ENCODE measurements at places on chromosomes 7 and 10.

DNA sequence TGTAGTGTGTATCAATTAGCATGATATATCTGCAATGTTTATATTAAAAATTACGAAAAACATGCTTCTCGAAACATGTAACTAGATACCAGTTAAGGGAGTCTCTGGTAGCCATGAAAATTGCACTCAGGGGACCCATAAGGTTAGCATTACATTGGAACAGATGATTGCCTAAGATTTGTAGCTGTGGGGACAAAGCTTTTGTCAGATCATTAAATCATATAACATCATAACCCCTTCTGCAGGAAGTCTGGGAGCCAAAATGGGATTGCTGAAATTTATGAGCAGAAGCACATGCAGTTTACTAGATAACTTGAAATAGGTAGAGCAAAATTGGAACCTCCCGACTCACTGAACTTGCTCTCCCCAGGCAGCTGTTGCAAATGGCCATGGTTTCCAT is 235.0 kb upstream of the IGFBP3 start:
- DNase-seq = no peak

DNA sequence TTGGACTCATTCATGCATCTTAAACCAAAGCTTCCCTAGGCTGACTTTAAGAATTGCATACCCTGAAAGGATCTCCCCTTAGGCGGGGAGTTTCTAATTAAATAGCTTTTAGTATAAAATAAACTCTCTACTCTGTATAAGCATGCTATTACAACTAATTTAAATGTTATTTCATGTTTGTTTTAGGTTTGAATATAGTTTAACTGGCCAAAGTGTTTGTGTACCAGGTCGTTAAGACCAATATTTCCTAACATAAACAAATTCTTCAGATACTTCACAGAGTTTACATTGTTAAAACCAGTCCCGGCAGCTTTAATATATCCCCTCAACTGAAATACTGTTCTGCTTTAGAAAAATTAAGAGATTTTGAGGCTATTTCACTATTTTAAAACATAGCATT is 2.3 kb downstream of the GLI3 start:
- no peak for DNase-seq

GRCh38 chr10:102997998-102998397 is 79.9 kb downstream of the CNNM2 start:
- DNase-seq = no peak

- DNase-seq = no peak
These were observed 7.0 kb downstream of the MXI1 start for GRCh38 chr10:110214371-110214826.

- DNase-seq = no peak
These were observed 235.1 kb upstream of the CXCL12 start for GRCh38 chr10:44619975-44620374.

DNA sequence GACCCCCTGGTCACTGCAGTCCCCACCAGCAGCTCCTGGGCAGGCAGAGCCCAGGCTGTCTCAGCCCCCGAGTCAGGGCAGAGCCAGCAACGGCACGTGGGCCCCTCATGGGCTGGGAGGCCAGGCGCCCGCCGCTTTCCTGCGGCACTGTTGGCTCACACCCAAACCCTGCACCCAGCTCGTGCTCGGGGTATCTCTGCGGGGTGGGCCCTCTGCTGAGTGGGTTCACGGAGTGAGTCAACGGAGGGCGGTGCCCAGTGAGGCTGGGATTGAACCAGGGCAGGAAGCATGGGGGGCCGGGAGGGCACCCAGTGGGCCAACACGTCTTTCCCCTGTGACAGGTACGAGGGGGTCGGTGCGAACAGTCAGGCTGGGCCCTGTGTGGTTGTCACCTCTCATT is 28.9 kb downstream of the ADAP1 start:
- DNase-seq = no peak

- DNase-seq = no peak
These were observed 156.1 kb upstream of the CTBP2 start for GRCh38 chr10:125316436-125316835.

- DNase-seq = no peak
These were observed 2.1 kb downstream of the PDK4 start for GRCh38 chr7:95594185-95594584.

DNA sequence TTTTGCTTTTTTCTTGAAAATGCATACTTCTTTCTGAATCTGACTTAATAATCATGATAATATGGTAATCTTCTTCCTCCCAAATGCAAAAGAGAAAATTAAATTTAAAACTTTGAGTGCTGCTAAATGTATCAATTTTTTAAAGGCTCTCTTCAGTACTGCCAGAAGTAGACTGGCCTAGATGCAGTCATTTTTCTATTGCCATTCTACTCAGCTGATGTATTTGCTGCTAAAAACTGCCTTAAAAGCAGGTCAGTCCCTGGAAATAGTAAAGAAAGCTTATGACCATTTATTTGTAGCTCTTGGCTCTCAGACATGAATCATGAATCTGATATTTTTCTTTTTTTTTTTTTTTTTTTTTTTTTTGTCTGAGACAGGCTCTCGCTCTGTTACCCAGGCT is 28.5 kb downstream of the NAPEPLD start:
- no peak for DNase-seq

DNA sequence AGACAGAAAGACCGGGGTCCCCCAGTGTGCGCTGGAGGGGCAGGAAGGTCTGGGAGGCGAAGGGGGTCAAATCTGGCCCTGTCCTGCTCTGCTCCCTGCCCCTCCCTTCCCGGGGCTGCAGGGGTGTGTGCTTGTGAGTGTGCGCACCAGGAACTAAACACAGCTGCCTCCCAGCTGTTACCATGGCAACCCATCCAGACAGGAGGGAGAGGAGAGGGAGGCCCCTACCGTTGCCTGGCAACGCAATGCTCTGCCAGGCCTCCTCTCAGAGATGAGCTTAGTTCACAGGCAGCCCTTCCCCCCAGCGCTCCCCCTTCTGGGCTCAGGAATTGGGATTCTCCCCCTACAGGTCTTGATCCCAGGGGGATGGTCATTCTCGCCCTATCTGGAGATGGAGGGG is 6.1 kb downstream of the NYAP1 start:
- peak; percentile 100 for DNase-seq

DNA sequence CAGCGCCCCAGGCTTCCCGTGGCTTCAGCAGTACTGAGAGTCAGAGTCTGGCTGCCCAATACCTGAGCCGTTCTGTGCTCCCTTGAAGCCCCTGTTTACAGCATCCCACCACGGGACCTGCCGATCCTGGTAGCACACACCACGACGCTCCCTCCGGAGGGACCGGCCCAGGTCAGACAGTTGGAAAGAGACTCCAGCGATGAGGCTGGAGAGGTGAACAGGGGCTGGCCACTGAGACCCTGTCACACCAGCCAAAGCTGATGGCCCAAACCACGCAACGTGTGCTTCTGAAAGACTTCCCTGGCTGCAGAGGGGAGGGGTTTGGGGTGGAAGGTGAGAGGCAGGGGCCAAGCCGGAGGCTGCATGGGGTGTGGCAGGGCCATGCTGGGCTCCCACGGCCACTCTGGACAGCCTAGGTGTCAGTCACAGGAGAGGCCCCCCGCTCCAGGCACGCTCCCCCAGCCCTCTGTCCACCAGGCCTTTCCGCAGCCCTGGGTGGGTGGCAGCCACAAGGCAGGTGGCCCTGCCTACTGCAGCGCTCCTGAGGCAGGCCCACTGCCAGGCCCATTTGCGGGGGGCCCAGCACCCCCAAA is 140.2 kb upstream of the CHST15 start:
- DNase-seq = no peak

DNA sequence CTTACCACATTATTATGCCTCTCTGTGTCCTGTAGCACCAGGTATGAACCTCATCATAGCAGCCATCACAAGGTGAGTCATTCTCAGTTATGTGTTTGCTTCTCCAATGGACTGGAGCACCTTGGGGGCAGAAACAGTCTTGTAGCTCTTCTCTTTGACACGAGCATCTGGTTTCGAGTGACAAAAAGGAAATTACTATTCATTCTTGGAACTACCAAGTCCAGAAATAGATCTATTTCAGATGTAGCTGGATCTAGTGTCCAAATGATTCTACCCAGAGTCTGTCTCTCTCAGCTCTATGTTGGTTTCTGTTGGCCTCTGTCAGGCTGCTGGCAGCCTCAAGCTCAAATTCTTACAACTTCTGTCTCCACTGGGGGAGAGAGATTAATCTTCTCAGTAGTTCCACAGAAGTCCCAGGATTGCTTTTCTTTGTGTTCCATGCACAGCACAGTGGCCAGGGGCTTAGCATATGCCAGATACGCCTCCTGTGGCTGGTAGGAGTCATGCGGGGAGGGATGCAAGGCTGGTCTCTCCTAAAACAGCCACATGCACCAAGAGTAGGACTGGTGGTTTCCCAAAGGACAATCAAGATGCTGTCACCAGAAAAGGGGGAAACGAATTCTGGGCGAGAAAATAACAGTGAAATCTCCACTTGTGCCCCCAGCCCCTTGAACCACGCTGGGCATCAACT is 37.2 kb upstream of the PAPSS2 start:
- DNase-seq = no peak

GRCh38 chr7:33534833-33535232 is 370.5 kb upstream of the BMPER start:
- DNase-seq = no peak

DNA sequence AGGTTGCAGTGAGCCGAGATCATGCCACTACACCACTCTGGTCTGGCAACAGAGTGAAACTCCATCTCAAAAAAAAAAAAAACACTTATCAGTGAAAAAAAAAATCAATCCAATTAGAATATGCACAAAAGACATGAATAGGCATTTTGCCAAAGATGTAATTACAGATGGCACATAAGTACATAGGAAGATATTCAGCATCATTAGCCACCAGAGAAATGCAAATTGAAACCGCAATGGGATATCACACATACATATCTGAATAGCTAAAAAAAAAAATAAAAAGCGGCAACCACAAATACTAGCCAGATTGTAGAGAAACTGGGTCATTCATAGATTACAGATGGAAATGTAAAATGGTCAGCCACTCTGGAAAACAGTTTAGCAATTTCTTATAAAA is 1310.8 kb downstream of the XPNPEP1 start:
- peak; percentile 6 for DNase-seq

GRCh38 chr10:124020981-124021815 is 72.2 kb downstream of the CHST15 start:
- DNase-seq = no peak
